ENCODE measurements at places on chromosomes 1 and 21. TPM values are rescaled to one million over a fixed set of nuclear protein-coding genes. Genes with fewer than 3 reads are reported as not detected.

Gene PLCH2
- total RNA-seq, result 17.9 TPM

Gene KDF1
- total RNA-seq, result 0.92 TPM

Gene AVPR1B
- not detected for total RNA-seq

Gene CD52
- 285 TPM for total RNA-seq

Gene CLIC6
- 0.08 TPM for total RNA-seq

Gene FALEC
- not detected for total RNA-seq

Gene PTGS2
- total RNA-seq, result 0.19 TPM

Gene SLC2A1
- 85.0 TPM for total RNA-seq

Gene HMGCL
- 9.2 TPM for total RNA-seq

Gene ITLN2
- total RNA-seq, result not detected

Gene NCF2
- total RNA-seq, result 1.3 TPM

Gene KIF14
- 0.05 TPM for total RNA-seq

Gene LCA5L
- total RNA-seq, result not detected

Gene AGT
- total RNA-seq, result not detected

Gene CHI3L2
- 8.7 TPM for total RNA-seq

Gene DPH5
- 32.1 TPM for total RNA-seq

Gene CGN
- total RNA-seq, result 0.28 TPM

Gene C1orf146
- total RNA-seq, result not detected

Gene MANEAL
- 0.61 TPM for total RNA-seq

Gene TRIM17
- total RNA-seq, result 1.1 TPM

Gene RPTN
- total RNA-seq, result not detected

Gene CNR2
- 0.92 TPM for total RNA-seq

Gene ASPM
- 0.14 TPM for total RNA-seq

Gene PKN2
- total RNA-seq, result 43.7 TPM

Gene PLK3
- 599 TPM for total RNA-seq

Gene KRTAP7-1
- total RNA-seq, result not detected

Gene ANKRD35
- total RNA-seq, result not detected

Gene C1orf87
- not detected for total RNA-seq

Gene PADI4
- total RNA-seq, result 1.2 TPM

Gene LINGO4
- 0.22 TPM for total RNA-seq

Gene NTRK1
- total RNA-seq, result 1.5 TPM

Gene SLAMF6
- total RNA-seq, result 4.6 TPM

Gene DIRAS3
- total RNA-seq, result not detected

Gene POU3F1
- total RNA-seq, result 1.1 TPM

Gene OR2T29
- total RNA-seq, result not detected
